ENCODE measurements at places on chromosomes 1 and 21. TPM values are rescaled to one million over a fixed set of nuclear protein-coding genes. Genes with fewer than 3 reads are reported as not detected.
A peak's percentile ranks its signal among the peaks of the same experiment; 100 is the strongest.

HSPG2 gene
- 70.4 TPM for polyA plus RNA-seq

A3GALT2 gene
- 0.10 TPM for polyA plus RNA-seq

PCSK9 gene
- 3.0 TPM for polyA plus RNA-seq

DNTTIP2 gene
- polyA plus RNA-seq = 47.1 TPM

IVL gene
- not detected for polyA plus RNA-seq

LRRIQ3 gene
- polyA plus RNA-seq = 1.1 TPM

SPRR3 gene
- not detected for polyA plus RNA-seq

DNA sequence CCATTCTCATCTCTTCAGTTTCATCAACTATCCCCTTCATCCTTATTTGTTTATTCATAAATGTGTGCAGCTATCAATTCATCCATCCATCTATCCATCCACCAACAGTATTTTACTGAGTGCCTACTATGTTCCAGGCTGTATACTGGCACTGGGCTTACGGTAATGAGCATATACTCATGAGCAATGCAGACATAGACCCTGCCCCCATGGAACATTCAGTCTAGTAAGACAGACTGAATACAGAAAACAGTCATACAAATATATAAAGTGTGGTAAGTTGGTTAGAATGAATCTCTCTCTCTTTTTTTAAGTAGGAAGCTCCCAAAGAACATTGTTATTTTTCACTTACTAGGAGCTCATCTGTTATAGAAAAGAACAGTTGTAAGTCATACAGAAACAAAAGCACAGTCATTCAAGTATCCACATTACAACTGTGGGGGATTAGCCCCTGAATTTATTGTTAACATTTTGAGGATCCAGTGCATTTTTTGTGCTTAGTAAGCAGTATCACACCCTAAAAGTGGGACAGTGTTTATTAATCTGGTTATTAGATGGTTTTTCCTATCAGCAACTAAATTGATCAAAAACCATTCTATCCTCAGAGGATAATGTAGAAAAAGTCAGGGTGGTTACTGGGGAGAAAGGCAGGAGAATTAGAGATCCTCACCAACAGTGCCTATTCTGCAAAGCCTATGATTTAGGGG is 3.6 kb downstream of the SLC16A4 start:
- no peak for DNase-seq

DNA sequence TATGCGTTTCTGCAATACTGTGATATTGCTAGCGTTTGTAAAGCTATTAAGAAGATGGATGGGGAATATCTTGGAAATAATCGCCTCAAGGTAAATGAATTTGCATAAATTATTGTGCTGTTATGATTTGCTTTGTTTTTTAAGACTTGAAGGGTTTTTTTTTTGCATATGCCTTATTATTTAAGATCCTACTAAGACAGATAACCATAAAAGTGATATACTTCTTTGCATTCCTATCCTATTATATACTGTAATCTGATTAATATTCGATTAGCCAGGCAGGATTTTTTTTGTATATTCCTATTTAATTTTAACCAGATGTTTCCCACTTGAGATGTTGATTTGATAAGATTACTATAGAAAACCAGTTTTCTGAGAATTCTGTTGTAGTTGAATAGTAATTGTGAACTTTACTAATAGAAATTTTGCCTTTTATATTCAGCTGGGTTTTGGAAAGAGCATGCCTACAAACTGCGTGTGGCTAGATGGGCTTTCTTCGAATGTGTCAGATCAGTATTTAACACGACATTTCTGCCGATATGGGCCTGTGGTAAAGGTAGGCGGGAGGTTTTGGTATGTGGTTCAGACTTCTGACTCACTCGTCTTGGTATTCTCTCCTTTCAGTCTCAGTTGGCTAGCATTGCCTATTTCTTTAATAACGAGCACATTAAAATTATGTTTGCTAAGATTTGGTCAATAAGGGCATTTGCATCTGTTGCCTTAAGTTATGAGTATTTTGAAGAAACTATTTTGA is 56.8 kb downstream of the ZBTB17 start:
- no peak for DNase-seq

DNA sequence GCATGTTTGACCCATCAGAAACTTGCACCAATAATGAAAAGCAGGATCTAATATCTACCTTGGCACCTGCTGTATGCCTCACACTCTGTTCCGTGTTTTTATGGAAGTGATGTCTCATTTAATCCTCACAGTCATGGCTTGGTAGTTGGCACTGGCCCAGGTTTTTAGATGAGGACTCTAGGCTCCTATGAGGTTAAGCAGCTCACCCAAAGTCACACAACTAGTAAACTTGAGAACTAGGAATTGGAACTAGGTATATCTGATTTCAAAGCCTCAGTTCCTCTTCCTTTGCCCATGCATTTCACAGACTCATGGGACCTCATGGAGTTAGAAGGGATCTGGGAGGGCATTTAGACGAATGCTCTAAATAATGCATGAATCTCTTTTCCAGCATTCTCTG is 21.3 kb upstream of the TARBP1 start:
- DNase-seq = no peak

DNA sequence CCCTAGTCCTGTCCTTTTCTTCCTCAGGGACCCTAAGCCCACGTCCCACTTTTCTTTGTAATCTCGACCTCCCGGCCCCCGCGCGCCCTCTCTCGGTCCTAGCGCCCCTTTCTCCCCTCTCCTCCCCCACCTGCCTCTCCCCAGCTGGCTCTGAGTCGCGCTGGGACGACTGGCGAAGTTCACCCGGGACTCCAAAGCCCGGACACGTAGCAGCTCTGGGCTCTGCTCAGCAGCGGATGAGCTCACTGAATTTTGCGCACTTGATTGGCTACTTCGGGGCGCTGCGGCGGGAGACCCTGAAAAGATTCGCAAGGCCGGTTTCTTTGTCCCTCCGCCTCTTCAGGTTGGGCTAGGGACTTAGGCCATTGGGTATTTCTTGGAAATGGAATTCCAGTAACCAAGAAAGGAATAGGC is 16.3 kb upstream of the ACKR1 start:
- peak; percentile 38 for DNase-seq

DNA sequence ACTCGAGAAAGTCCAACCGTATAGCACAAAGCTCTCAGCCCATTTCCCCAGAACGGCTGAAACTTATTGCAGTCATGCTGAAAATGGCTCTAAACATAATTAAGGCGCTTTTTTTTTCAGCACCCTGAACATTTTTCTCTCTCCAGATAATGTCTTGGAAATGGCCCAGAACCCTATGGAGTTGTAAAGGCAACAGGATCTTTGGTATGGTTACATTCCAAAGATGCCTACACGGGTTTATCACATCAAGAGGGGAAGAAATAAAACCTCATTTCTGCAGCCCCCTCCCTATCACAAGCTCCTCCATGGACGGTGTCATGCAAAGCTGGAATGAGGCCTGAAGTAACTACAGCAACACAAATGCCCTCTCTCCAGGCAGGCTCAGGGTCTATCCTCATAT is 126.4 kb upstream of the GALNT2 start:
- no peak for DNase-seq

DNA sequence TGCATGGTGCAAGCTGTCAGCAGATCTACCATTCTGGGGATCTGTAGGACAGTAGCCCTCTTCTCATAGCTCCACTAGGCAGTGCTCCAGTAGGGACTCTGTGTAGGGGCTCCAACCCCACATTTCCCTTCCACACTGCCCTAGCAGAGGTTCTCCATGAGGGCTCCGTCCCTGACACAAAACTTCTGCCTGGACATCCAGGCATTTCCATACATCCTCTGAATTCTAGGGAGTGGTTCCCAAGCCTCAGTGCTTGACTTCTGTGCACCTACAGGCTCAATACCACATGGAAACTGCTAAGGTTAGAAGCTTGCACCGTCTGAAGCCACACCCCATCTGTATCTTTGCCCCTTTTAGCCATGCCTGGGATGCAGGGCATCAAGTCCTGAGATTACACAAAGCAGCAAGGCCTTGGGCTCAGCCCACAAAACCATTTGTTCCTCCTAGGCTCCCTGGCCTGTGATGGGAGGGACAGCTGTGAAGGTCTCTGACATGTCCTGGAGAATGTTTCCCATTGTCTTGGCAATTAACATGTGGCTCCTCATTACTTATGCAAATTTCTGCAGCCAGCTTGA is 117.0 kb upstream of the NFIA start:
- no peak for DNase-seq

- DNase-seq = no peak
Observed at GRCh38 chr1:206725109-206725963, 40.6 kb downstream of the MAPKAPK2 start.

GRCh38 chr1:77553568-77554291 is 128.7 kb downstream of the ZZZ3 start:
- no peak for DNase-seq

DNA sequence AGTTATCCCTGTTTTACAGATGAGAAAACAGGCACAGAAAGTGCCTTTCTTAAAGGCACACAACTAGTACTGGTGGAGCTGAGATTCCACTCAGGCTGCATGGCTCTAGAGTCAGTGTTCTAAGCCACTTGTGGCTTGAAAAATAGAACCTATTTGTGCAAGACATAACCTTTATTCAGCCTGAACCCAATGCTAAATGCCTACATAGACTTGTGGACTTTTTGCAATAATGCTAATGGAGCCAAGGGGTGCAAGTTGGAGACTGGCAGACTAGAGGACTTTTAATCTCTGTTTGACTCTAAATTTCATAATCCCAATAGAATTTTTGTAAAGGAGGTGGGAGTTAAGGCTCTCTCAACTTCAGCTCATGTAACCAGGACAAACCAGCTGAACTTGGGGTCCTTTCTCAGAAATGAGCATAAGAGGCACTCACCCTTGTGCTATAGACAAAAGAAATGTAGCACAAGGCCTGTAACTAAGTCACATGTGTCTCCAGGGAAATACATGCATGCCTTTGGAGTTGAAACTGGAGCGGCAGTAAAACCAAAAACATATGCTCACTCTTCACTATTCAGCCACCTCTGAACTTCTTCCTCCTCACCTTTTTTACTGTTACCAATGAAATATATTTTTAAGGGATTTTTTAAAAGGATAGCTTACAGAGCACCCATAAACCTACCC is 43.0 kb upstream of the AK4 start:
- no peak for DNase-seq

Data from large intestine (tissue), 12 donors.